ENCODE measurements at places on chromosomes 6 and 20.

DNA sequence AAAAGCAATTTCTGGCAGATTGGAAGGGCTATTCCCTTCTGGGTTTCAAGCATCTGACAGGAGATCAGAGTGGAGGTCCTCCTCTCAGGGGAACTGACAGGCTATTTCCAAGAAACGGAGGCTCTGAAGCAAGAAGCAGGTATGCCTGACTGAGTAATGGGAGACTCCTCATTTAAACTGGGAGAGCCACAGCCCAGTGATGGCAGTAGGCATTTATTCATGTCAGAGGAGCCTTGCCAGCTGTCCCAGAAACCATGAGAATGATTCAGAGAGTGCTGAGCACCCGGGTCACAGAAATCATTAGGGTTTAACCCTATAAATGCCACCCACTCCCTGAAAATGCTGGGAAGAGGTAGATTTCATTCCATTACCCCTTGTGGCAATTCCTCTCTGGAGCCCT, 247.5 kb upstream of the RNF217 start:
- no peak for DNase-seq

- DNase-seq = no peak
Observed at GRCh38 chr6:105645156-105645555, 242.3 kb upstream of the PREP start.

DNA sequence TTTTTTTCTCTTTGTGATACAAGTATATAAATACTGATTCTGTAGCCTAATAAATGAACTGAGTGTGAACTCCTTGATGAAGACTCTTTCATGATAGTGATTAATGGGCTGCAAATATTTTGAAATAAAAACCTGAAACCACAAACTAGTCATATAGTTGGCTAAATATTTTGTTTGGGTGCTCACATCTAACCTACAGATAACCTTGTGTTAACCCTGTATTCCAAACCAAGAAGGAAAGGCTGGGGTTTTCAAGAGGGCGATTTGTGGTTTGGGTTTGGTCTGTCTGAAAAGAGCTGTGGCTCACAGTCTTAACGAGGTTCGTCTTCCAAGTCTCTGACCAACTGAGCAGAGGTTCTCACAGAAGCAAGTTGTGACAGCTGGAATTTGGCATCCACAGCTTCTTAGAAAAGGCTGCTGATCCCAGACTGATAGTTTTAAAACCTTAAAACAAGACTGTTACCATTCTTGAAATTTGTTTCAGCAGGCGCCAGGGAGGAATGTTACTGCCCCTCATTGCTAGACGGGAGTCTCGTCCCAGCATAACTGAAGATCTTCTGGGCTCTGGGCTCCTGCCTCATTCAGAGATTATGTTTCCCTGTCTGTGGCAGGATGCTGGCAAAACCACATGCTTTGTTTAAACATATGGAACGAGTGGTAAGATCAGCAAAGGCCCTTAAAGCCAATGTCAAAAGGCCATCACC, 736.4 kb upstream of the MARCKS start:
- peak; percentile 47 for DNase-seq

GRCh38 chr20:8854571-8854970, 214.3 kb upstream of the PLCB4 start:
- DNase-seq = peak; percentile 17

DNA sequence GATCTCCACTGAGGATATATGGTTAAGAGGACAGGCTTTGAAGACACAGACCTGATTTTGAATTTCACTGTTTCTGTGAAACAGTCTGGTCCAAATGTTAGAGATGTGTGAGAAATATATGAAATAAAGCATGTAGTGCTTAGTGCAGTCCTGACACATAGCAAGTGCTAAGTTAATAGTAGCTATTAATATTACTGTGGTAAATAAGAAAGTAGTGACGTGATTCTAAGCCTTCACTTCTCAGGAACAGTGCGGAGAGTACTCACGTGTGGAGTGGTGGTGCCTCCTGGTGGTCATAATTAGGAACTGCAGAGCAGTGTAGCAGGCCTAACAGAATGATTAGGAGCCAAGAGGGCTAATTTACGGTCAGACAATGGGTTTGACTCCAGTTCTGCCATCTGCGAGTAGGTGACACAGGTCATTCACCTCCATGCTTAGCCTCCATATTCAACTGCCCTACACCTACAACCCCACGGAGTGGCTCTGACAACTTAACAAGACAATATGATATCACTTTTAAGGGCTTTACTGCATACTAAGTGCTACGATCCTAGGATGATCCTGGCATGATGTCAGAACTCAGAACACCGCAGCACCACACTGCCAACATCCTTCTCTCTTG, 106.2 kb downstream of the JPH2 start:
- DNase-seq = peak; percentile 38

DNA sequence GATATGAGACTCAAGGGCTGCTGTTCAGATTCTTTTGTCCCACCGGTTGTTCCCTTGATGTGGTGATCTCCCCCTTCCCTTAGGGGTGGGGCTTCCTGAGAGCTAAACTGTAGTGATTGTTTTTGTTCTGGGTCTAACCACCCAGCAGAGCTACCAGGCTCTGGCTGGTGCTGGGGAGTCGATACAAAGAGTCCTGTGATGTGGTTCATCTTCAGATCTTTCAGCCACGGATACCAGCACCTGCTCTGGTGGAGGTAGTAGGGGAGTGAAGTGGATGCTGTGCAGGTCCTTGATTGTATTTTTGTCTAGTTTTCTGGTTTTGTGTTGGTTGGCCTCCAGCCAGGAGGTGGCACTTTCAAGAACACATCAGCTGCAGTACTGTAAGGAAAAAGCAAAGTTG, 801.6 kb downstream of the EPHA7 start:
- no peak for DNase-seq

DNA sequence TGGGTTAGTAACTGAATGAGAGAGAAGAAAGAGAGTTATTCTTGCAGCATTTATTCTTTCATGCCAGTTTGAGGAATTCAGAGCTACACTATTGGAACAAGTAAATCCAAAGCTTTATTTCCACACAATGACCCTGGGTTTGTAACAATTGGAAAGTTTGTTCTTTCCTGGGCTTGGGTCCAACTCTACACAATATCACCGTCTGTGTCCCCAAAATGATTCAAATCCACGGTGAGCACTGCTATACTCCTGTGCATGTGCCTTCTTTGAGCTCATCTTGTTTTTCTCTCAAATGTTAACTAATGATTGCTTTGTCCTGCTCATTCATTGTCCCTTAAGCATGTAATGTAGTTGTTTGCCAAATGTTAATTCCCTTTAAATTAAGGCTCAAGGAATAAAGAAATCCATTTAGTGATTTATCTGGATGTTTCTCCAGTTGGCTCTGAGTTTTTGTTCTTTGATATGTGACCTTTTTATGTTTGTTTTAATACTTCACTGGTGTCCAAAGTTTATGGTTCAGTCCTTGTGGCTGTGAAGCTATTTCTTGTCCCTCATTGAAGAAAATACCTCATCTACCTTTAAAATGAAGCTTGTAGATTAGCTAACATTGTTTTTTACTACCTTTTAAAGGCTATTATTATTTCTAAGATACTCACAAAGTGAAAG, 20.5 kb upstream of the CRISP3 start:
- DNase-seq = no peak

DNA sequence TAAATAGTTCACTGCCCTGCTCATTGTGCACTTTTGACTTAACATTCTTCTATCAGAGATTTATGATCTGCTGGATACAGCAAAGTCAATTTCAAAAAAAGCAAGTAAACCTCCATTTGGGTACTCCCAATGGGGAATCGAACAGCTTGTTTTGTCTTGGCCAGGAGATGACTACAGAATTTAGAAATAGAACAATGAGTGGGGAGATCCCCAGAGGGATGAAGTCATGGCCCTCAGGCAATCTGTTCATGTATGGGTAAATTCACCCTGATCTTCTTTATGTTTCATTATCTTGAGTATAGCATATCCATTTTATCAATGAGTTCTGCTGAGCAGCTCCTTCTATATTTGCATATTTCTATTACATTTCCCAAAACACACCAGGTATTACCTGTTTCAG, 1681.9 kb downstream of the HACE1 start:
- no peak for DNase-seq

- DNase-seq = peak; percentile 57
Observed at GRCh38 chr20:11712639-11713160, 205.0 kb upstream of the BTBD3 start.
